T-helper 2 cell (primary cell): ENCODE measurements at places on chromosomes 5 and 9.

DNA sequence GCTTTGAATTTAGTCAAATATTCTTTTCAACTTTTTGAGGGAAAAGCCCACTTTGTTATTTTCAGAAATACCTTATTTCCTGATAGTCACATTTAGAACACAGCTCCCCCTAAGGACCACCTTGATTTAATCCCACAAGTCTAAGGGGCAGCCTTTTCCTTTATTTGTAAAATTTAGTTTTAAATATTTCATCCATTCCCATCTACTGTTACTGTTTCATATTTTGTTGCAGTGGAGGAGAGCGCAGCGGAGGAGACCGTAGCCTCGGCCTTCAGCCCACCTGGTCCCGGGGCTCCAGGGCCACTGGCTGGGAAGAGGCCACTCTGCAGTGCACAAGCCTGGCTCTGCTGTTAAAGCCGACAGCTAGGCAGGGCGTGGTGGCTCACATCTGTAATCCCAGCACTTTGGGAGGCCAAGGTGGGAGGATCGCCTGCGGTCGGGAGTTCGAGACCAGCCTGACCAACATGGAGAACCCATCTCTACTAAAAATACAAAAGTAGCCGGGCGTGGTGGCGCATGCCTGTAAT lies 19.6 kb downstream of the LPCAT1 start:
- DNase-seq: no peak

DNA sequence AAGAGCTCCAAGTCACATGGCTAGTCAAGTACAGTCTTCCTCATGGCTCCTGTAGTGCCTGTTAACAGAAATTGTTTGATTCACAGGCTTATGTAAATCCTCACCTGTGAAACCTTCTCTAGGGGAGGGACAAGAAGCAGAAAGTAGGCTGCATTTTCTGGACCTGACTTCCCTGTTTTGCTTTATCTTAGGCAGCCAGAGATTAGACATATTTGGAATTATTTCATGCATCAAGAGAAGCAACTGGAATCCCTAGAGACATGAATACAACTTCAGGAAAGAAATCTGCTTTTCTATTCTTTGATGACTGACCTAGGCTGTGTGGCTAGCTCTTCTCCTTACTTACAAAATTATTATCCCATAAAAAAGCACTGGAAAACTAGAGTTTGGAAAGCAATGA lies 52.3 kb downstream of the CAST start:
- no peak for DNase-seq

DNA sequence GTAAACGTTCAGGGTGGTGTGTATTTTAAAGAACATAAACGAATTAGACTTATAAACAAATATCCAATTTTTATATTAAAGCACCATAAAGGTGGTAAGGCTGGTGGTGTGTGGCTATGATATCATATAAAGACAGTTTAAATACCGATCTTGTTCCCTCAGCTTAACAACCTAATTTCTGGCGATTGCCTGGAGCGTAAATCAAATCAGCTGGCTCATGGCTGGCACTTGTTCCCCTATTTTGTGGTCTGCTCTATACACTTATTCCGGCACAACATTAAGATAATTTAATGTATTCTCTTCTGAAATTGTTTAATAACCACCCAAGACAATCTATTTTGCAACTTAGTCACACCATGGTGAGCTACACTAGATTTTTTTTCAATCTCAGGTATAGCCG lies 2.4 kb upstream of the HAPLN1 start:
- no peak for DNase-seq

GRCh38 chr5:98031496-98031895 lies 742.0 kb upstream of the RGMB start:
- no peak for DNase-seq

- DNase-seq: no peak
Observed at GRCh38 chr5:110973510-110973909, 98.0 kb upstream of the TSLP start.

DNA sequence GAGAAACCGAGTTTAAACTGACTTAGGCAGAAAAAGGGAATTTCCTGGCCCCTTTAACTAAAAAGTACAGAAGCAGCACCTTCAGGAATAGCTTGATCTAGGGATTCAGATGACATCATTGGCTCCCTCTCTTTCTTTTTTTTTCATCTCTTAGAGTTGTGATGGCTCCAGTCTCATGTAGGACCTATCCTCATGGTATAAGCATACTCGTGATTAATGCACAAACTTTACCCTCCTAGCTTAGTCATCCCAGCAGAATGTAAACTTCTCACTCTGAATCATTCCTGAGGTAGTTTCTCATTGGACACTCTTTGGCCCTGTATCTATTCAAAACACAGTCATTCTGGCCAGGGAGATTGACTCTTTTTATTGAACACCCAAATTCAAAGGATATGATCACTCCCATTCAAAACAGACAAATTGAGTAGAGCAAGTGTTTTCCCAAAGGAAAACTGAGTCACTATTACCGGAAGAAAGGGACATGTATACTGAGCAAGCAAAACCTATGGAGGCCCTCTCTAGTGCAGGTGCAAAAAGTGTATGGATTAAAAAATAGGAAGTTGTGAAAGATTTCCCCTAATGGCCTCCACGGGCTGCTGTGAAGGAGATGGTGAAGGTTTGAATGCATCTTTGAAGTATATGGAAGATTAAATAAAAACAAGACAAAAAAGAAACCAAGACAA lies 27.6 kb upstream of the SMIM23 start:
- no peak for DNase-seq

GRCh38 chr5:19855931-19856330 lies 132.1 kb downstream of the CDH18 start:
- no peak for DNase-seq

- DNase-seq: no peak
Observed at GRCh38 chr9:135338546-135338945, 141.0 kb upstream of the PPP1R26 start.

GRCh38 chr5:37888476-37888875 lies 48.6 kb upstream of the GDNF start:
- DNase-seq: no peak

GRCh38 chr9:101427957-101428655 lies 7.5 kb downstream of the ALDOB start:
- no peak for DNase-seq

- no peak for DNase-seq
Observed at GRCh38 chr5:152288499-152288898, 116.6 kb downstream of the NMUR2 start.

DNA sequence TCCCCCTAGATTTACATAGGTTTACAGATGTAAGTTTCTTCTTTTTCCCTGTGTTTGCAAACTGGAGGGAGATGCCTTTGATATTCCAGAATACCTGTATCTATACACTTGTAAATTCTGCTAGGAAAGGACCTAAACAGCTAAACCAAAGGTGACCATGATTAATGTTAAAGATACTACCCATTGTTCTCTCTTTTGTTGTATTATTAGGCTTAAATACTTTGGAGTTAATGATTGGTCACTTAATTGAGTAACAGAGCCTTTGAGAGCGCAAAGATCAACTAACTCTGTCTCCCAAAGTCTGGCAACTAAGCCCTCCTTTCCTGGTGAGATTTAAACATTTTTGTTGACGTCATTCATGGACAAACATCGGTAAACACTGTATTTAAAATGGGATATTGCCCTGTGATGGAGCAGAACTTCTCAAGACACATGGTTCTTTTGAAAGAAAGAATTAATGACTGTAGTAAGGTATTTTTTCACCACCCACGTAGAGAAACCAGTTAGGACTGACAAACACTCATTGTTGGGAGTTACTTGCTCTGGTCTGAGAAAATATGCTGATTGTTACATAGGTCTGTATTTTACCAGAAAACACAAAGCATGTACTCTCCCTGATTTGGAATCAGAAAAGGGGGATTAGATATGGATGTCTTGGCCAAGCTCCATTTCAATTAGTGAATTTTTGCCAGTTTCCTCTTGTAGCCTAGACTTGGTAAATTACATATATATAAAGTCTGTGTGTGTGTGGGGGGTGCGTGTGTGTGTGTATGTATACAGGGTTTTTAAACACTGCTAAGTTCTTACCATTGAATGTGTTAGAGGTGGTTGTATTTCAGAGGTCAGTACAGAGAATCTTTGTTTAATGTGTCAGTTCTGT lies 4.6 kb downstream of the VCAN start:
- DNase-seq: no peak

DNA sequence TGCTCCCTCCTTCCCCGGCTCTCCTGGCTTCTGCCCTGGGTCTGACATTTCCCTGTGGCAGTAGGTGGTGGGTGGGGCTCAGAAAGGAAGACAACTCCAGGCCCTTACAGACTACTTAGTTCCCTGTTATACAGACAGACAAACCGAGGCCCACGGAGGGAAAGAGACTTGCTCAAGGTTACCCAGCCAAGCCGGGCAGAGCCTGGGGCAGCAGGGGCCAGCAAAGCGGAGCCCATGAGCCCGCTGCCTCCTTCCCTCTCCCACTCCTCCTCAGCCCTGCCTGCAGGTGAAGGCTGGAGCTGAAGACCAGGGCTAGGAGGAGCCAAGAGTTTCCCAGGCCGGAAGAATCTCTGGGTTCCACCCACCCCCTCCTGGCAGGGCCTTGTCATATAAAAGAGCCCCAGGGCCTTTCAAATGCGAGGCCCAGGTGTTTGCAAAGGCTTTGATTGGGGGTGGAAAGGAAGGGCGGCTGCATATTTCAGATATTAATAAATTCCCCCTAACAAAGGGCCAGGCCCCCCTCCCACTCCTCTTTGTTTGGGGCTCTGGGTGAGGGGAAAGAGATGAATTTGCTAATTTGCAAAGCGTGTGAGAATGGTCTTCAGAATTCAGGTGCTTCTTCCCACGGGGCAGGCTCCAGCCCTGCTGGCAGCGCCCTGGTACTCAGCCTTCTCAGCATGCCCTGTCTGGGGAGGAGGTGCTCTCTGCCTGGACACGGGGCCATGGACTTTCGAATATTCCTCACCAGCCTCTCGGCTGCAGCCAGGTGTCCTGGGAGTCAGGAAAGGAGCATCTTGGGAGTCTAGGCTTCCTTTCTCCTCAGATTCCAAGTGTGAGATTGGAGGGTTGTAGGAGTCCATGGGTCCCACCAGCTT lies 21.5 kb downstream of the SLC6A7 start:
- DNase-seq: no peak

DNA sequence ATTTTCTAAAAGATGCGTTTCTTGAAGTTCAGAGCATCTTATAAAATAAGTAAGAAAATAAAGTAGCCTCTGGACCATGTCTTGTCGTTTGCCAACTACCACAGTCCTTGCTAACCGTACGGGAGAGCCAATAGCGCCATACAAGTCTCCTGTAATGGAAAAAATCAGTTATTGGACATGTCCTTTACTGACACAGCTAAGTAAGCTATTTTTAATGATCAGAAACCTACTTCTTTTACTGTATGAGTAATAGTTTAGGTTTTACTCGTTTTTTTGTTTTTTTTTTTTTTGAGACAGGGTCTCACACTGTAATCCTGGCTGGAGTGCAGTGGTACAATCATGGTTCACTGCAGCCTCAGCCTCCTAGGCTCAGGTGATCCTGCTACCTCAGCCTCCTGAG lies 37.7 kb upstream of the RAPGEF6 start:
- DNase-seq: no peak

DNA sequence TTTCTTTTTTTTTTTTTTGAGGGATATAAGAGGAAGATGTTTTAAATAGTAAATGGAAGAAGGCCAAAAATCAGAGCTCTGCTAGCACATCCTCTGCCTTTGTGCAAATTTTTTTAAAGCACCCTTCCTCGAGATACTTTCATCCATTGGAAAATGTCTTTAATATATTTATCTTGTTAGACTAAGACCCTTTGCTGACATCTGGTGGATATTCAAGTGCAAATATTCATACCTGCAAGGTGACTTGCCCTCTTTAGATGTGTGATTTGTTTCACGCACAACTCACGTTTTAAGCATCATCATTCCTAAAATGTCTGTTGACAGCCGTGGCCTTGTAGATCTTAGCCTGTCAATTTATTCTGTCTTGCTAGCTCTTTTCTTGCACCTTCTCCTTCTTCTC lies 258.5 kb downstream of the AGTPBP1 start:
- no peak for DNase-seq

DNA sequence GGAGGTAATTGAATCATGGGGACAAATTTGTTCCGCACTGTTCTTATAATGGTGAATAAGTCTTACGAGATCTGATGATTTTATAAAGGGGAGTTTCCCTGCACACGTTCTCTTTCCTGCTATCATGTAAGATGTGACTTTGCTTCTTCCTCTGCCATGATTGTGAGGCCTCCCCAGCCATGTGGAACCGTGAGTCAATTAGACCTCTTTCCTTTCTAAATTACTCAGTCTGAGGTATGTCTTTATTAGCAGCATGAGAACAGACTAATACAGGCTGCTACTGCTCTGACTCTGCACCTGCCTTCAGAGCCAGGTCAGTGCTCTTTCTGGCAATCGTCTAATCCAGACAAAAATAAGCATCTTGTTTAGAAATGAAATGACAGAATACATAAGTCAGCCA lies 479.2 kb upstream of the TUSC1 start:
- DNase-seq: no peak

GRCh38 chr9:77453825-77454647 lies 194.1 kb downstream of the GNA14 start:
- DNase-seq: no peak

DNA sequence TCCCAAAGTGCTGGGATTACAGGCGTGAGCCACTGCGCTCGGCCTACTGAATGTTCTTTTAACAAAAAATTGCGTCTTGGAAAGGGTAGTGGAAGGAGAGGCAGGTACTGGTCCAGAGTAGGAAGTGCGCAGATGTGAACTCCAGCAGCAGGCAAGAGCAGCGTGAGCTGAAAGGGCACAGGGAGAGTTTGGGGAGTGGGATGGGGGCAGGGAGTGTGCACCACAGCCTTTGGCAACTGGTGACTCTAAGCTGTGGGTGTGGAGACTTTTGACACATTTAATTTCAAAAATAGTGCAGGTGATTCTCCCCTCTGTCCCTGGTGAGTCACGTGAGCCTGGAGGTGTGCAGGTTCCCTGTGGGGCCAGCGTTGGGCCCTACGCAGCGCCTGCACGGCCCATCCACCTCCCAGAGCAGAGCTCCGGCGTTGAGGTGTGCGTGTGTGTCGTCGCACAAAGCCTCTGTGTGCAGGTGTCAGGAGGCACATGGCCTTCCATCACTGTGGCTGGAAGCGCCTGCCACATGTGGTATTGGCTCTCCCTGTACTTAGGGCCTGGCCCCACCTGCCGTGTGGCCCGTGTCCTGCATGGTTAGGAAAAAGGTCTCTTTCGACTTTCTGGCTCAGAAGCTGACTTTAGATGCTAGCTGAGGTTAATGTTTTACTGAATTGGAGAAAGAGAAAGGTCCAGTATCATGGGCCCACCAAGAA lies 11.5 kb downstream of the SQSTM1 start:
- DNase-seq: no peak

- DNase-seq: peak; percentile 98
Observed at GRCh38 chr9:128504485-128505413, at the start of gene GLE1. TSS of gene GLE1 (plus strand) at chr9:128504719. CDS start at chr9:128504806, 87 bp downstream.
